ENCODE measurements at places on chromosomes 2 and 18.

DNA sequence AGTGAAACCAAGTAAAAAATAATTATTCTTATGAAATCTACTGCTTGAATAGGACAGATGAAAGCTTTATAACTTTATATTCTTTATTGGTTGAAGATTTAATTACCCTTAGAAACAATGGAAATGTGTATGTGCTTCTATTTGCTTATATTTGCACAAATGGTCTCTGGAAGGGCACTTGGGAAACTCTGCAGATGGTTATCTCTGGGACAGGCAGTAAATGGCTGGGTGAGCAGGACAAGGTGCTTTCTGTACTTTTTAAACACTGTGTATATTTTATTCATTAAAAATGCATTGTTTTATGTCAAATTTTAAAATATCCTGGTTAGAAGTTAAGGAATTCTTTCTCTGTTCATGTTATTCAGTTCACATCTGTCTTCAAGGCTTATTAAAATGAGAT lies 131.1 kb downstream of the LRRTM4 start:
- no peak for DNase-seq

DNA sequence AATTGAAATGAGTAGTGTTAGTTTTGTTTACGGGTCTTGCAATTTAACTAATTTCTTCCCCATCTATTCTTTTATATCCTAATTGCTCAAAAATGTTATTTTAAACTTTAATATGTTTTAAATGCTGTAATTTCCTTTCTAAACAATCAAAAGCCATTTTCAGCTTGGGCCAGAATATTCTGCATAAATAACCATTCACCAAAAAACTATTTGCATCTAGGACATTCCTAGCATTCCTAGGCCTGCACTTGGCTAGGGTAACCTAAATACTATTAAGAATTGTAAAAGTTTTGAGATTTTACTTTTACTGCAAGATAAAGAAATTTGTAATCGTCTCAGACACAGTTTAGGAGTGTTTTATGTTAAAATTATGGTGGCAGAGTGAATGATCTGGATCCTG lies 7.8 kb upstream of the ETAA1 start:
- no peak for DNase-seq

GRCh38 chr18:58348517-58348916 lies 280.4 kb downstream of the ALPK2 start:
- no peak for DNase-seq

GRCh38 chr2:16038621-16039020 lies 98.3 kb downstream of the MYCN start:
- no peak for DNase-seq

- no peak for DNase-seq
Measured at GRCh38 chr18:52345428-52345827, 5.4 kb downstream of the DCC start.

DNA sequence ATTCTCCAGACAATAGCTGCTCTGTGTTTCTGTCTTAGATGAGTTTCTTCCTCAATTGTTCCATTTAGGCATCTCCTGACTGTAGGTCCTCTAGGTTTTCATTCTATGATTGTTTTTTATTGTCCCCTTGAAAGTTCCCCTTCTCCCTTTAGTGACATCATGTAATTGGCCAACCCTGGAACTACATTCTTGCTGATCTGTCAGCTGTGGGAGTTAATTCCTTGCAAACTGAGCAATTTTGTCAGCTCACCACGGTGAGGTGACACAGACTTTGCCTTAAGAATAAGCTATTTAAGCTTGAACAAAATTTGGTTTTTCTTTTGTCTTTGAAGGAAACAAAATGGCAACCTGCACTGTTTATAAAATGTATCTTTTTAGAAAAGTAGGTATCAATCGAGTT lies 95.9 kb downstream of the TXNL1 start:
- DNase-seq: no peak

GRCh38 chr18:31857526-31858106 lies 85.3 kb downstream of the TRAPPC8 start:
- DNase-seq: no peak

GRCh38 chr18:22423878-22424564 lies 6.3 kb upstream of the CTAGE1 start:
- DNase-seq: no peak

GRCh38 chr2:170165129-170165528 lies 12.8 kb upstream of the MYO3B start:
- DNase-seq: no peak
